BJ (cell line): ENCODE measurements at places on chromosomes 1 and 21.

- DNase-seq = no peak
Observed at GRCh38 chr1:174877208-174877673, 122.5 kb upstream of the CACYBP start.

DNA sequence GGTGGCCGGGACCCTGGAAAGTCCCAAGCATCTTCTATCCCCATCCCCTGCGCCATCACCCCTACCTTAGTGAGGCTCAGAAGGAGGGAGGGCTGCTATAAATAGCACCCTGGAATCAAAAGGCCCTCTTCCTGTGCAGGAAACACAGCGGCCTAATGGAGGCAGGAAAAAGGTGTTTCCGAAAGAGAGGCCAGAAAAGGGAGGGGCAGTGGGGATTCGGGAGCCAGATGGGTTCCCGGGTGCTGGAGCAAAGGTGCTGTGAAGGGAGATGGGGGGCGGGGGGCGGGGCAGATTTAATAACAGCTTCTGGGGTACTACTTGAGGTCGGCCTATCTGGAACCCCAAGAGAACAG, 16.6 kb downstream of the NAV1 start:
- DNase-seq = no peak

DNA sequence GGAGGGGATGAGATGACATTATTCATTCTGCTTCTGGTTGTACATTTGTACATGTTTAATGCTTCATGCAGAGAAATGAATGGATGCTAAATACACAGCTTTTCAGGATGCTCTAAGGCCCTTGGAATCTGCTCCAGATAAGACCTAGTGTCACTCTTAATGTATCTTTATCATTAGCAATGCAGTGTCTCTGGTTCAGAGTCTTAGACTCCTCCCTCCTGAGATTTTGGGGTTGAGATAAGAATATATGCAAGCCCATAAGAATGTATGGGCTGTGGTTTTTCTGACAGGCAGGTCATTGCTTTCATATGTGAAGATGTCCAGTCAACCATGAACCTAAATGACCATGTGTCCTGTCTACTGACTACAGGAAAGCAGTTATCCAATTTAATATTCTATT, 415.5 kb downstream of the RPS6KC1 start:
- DNase-seq = no peak

DNA sequence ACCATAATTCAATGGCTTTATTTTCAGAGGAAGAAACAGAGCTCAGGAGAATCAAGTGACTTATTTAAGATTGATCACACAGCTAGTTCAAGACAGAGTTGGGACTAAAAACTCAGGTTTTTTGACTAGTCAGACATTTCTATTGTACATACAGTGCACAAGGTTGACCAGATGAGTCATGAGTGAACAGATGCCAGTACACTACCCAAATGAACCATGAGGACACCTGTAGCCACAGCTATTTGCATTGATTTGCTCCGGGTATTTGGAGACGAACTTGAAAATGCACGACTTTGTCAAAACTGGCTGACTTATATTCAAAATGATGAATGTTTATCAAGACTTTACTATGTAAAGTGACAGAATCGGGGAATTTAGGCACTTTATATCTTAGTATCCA, 161.7 kb upstream of the ST6GALNAC5 start:
- DNase-seq = no peak

DNA sequence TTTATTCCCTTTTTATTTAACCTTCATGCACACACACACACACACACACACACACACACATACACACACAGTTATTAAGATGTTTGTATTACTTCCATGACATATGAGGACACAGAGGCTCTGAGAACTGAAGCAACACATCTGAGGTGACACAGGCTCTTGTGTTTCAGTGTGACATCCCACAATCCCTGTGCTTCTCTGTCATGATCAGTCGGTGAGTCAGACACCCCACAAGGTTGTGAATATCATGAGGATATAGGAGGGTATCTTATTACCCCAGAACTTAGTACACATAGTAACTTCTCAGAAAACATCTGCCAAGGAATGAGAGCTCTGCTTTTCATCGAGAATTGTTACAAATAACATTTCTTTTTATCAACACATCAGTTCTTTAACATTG, 459.3 kb downstream of the PLPP3 start:
- DNase-seq = no peak

DNA sequence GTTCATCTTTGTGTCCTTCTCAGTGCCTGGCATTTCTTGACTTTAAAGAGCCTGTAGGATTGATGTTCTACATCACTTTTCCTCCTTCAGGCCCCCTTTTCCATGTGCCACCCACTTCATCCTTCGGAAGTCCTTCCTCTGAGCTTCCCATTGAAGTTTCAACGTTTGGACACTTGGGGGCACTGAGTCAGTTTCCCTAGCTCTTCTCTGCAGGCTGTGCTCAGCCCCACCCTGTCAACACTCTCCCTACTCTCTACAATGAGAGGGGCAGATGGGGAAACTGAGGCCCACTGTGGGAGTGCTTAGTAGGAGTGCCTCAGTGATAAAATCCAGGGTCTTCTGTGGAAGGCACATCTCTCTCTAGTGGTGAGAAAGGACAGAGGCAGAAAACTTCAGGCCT, 11.9 kb downstream of the KCNJ10 start:
- no peak for DNase-seq

- DNase-seq = no peak
Observed at GRCh38 chr1:234841281-234841680, 231.3 kb upstream of the IRF2BP2 start.

- no peak for DNase-seq
Observed at GRCh38 chr21:19577381-19577780, 1173.8 kb upstream of the TMPRSS15 start.

DNA sequence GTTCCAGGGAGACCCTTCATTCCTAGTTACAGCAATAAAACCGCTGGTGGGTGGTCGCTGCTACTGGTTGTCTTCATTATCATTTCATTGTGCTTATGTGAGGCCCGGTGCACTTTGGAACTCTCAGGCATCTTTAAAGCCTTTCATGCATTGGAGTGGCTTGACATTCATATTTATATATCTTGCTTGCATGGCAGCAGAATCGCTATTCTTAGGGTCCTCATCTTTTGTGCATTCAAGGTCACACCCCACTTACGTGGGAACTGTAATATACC, 110.1 kb downstream of the ZBTB18 start:
- DNase-seq = no peak

DNA sequence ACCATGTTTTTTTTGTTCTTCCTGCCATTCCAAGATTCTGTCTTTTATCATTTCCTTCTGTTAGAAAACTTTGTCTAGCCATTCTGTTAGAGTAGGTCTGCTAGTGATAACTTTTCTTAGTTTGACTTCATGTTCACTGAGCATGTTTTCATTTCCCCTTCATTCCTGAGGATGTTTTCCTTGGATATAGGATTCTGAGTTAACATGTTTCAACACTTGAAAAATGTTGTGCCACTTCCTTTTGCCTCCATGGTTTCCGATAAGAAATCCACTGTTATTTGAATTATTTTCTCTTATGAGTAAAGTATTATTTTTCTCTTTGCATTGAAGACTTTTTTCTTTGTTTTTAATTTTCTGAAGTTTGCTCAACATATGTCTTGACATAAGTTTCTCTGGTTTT, 66.7 kb downstream of the ATP1A1 start:
- no peak for DNase-seq

- no peak for DNase-seq
Observed at GRCh38 chr21:42527489-42528158, 14.0 kb downstream of the SLC37A1 start.
